CD4-positive, alpha-beta T cell treated with Interleukin-12 subunit alpha and Interleukin-12 subunit beta, for 1 hour (primary cell): ENCODE measurements at places on chromosomes 2 and 18.

- no peak for DNase-seq
Measured at GRCh38 chr18:56992777-56993176, 154.1 kb upstream of the BOD1L2 start.

DNA sequence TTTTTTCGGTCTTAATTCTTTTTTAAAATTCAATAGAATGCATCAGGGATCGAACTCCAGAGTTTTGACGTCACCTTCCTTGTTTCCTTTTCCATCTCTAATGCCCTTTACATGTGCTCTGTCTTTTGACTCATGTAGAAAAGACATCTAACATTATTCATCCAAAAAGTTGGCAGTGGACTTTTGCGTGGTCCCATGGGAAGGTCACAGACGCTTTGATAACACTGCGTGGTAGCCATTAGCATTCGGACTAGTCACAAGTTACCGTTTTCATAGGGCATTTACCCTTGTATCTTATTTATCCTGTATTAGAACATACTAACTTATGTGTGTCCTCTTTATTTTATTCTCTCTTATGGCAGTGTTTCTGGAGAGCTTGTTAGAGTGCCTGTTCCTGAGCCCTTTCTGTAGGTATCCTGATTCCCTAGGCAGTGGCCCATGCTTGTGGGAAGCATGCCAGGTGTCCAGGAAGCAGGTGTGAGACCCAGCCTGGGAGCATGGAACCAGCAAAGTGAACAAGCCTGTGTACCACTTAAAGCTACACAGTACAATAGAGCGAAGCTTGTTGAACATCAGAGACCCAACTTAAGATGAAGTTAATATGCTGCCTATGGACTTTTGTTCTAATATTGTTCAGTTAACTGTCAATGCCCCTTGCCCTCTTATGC, 73.6 kb upstream of the RBM44 start:
- DNase-seq, result no peak

GRCh38 chr2:185664384-185664783, 74.2 kb upstream of the FSIP2 start:
- DNase-seq, result no peak

- DNase-seq, result no peak
Measured at GRCh38 chr2:38601463-38602135, 1.1 kb downstream of the HNRNPLL start.

- DNase-seq, result no peak
Measured at GRCh38 chr2:8159966-8160603, 521.8 kb upstream of the ID2 start.

GRCh38 chr2:223020971-223021675, 30.9 kb upstream of the KCNE4 start:
- no peak for DNase-seq

DNA sequence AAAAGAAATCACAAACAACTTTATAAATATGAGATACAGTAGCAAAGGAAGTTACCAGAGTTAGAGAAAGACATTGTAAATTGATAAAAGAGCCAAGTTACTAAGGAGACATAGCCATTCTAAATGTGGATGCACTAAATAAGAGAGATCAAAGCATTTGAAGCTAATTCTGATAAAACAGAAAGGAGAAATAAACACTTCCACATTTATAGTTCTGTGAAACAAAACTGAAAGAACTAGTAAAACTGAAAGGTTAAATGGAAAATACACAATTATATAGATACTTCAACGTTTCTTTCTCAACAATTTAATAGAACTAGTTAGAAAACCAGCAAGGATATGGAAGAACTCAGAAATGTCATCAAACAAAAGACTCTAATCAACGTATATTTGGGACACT, 309.0 kb upstream of the CDH2 start:
- DNase-seq, result no peak

GRCh38 chr2:179020156-179020750, 29.7 kb downstream of the CCDC141 start:
- peak; percentile 20 for DNase-seq

DNA sequence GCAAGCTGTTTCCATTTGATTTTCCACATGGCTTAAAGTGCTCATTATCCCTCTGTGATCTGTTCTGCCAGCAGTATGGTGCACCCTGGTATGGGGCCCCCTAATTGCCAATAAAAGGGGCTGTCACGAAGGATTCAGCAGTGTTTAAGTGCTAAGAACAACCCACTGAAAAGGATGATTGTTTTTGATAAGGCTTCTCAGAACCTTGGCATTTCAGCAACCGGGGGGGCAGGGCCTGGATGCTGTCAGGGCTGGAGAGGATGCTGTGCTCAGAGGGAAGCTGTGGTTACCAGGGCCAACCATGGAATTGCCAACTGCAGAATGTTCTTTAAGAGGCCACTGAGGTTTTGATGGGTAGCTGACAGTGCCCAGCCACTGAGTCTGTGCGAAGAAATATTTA, 117.8 kb downstream of the CTIF start:
- no peak for DNase-seq

DNA sequence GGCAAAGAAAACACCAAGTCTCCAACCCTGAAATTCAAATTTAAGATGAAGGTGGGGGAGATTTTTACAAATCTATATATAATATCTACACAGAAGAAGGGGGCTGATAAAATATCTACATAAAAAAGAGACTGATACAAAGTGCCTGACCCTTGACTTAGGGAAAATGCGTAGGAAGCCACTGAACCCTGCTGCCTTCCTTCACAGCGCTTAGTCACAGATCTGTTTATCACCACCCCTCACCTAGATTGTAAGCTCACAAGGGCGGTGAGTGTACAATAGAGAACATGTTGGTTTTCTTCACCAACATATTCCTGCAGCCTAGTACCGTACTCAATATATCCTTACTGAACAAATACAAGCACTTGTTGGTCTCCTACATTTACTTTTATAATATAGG, 54.3 kb downstream of the NOL10 start:
- no peak for DNase-seq

GRCh38 chr18:79156327-79156726, 87.1 kb downstream of the ATP9B start:
- no peak for DNase-seq
